NCI-H1436 treated with DMSO at 0.1 percent for 48 hours (cell line): ENCODE measurements at places on chromosomes 5 and 9.

- DNase-seq: no peak
Observed at GRCh38 chr5:60993875-60994571, 49.0 kb downstream of the NDUFAF2 start.

GRCh38 chr9:97907046-97907445, 15.3 kb downstream of the TRMO start:
- no peak for DNase-seq

DNA sequence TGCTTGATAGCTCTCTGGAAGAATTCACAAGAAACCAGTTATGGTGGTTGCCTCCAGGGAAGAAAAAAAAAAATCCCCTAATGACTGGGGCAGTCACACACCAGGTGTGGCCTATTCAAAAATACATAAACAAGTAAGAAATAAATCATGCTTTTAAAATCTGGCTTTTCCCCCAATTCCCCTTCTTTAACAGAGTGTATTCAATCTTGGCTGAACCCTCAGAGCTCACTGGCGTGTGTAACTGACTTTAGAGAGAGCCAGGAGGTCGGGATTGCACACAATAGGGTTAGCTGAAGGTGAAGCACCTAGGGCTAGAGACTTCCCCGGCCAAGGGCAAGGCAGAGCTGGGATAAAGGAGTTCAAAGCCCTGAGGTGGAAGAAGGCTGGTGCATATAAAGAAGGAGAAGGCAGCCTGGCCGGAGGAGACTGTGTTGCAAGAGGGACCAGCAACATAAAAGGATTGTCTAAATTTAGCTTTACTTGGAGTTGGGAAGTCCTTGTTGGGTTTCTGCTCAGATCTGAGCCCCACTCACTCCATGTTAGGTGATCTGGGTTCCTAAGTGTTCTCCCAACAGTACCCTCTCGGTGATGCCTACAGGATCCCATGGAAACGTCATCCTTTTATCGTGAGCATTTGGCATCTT, 19.7 kb downstream of the FNBP1 start:
- no peak for DNase-seq

DNA sequence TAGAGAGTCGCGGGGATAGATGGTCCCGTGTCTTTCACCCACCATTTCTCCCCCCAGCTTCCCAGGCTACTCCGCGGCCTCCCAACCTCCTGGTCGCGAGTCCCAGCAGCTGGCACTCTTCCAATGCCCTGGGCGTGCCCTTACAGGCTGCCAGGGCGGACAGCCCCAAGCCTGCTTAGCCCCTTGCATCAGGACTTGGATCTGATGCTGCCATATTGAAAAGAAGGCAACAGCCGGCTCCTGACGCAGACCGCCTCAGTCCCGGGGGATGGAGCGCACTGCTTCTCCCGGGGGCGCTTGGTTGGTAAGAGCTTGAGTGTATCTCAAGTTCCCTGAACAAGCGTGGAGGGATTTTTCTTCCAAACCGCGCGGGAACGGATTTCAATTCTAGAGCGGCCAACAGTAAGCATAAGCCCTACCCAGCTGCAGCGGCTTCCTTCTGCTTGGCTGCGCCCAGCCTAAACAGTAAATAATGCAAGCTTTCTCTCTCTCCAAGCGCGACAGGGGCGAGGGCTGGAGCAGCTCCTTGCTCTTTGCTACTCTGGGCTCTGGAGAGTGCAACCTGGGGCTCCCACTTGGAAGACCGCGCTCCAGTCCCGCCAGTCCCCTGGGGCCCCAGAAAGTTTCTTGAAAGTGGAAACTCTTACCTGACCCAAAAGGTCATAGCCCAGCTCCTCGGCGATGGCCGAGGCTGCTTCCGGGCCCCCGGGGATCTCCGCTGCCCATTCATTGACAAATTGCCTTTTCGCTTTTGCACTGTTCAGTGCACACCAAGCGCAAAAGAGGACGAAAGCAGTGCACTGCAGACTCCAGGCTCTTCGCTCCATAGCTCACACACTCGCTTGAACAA, 607 bp downstream of the PCSK1 start:
- DNase-seq: peak; percentile 39

- DNase-seq: no peak
Observed at GRCh38 chr9:79688363-79688762, 116.6 kb downstream of the TLE4 start.

DNA sequence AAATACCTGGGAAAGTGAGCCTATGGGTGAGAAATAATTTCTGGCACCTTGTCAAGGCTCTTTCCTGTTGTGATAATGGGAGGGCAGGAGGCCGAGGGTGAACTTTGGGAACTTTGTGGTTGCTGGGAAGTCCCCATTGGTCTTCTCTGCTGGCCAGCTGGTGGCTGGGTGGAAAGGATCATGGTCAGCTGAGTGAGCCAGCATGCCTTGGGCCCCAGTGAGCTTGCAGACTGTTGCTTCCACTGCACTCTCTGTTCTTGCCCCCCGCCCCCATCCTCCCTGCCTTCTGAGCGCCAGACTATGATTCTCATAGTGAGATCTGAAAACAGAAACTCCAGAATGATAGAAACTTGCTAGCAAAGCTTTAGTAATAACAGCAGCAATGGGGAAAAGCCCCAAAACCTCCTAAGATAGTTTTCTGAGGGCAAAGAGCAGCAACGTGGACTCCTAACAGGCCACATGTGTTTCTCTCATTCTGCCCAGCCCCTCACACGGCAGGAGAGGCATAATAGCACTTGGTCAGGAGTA, 139.2 kb upstream of the SMARCA2 start:
- no peak for DNase-seq

DNA sequence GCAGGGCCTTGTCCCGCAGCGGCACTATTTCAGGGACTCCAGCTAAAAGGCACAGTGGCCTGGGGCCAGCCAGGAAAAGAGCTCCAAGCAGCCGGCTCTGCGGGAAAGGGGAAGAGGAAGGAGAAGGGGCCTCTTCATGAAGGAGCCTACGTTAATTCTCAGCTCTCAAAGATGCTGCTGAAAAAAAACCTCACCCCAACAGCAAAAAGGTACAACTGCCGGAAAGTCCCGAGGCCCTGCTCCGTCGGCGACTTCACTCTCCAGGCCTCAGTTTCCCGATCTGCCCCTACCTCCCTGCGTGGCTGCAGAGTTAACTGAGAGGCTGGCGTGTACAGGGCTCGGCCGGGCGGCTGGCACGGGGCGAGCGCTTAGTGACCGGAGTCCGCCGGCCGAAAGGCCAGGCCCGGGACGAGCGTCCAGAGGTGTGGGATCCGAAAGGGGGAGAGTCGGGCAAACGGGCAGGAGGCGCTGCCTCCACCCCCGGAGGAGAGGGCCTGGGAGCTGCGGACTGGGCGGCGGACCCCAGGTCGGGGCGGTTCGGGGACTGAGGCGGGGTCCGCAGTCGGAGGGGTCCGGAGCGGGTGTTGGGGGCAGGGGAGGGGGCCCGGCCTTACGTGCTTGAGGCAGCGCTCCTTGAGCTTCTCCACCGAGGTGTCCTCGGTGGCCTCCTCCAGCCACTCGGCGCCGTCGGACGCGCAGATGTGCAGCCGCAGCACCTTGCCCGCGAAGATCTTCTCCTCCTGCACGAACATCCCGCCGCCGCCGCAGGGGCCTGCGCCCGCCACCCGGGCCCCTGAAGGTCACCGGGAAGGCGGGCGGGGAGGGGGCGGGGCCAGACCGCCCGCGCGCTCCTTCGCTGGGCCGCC, 529 bp downstream of the UBAC1 start:
- DNase-seq: no peak

- no peak for DNase-seq
Observed at GRCh38 chr5:53023969-53024368, 34.8 kb downstream of the ITGA2 start.

- no peak for DNase-seq
Observed at GRCh38 chr5:65880496-65881072, 45.8 kb upstream of the ERBIN start.

GRCh38 chr5:159844267-159845121, 71.8 kb upstream of the ADRA1B start:
- DNase-seq: no peak

DNA sequence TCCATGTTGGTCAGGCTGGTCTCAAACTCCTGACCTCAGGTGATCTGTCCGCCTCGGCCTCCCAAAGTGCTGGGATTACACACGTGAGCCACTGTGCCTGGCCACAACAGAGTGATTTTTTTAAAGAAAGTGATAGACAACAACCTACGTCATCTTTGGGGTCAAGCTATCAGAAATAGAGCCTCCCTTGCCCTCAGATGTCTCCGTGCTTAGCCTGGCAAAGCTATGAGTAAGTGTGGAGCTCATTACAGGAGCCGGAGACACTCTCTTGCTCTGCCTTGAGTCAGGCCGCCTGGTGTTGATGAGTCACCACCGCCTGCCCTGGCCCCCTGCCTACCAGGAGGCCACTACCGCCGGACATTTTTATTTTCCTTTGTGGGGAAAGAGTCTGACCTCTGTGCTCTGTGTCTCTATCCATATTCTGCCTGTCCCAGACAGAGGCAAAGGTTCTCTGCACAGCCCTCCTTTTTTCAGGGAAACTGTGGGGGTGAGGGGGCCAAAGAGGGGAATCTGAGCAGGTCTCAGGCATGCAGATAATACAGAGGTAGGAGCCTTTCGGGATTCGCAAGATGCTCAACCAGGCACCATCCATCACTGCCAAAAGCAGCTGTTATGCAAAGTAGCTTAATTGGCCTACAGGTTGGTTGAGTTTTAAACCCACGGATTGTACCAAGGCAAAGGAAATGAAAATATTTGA, 123.7 kb upstream of the CPEB4 start:
- no peak for DNase-seq

DNA sequence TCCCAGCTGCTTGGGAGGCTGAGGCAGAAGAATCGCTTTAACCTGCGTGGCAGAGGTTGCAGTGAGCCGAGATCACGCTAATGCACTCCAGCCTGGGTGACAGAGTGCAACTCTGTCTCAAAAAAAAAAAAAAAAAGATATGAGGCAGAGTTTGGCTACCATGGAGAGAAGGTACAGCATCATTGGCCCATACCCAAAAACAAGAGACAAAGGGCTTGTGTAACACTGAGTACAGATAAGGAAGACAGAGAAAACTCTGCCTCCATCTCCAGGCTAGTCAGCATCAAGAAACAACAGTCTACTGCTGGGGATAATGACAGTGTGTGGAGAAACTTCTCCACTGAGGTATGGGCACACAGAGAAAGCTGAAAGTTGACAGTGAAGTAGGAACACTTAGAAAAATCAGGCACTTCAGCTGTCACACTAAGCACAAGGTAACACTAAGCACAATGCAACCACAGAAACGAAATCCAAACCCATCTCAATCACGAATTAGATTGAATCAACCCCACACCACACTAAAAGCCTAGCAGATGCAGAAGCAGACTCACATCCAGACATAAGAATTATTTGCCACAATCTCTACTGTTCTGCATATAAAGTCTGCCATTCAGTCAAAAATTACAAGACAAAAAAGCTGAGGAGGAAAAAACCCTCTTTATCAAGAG, 10.5 kb downstream of the PJA2 start:
- DNase-seq: no peak

- DNase-seq: no peak
Observed at GRCh38 chr9:366620-367019, 152.0 kb downstream of the DOCK8 start.

- DNase-seq: no peak
Observed at GRCh38 chr5:72355706-72356299, 35.6 kb downstream of the PTCD2 start.

DNA sequence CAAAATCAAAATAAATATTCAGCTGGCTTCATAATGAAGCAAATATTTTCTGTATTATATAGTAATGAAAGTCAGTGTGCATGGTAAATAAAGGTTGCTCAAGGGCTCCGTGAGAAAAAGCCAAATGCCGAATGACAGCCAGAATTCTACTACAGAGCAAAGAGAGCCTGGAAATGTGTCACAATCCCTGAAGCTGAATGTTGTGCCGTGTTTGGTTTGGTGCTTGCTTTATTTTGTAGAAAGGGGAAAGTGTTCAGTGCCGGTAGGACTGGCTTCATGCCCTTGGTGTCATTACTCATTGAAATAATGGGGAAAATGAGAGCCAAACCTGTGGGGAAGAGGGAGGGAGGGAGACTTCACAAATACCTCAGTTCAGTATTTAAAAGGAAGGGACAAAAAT, 26.8 kb upstream of the ADAMTSL1 start:
- no peak for DNase-seq

DNA sequence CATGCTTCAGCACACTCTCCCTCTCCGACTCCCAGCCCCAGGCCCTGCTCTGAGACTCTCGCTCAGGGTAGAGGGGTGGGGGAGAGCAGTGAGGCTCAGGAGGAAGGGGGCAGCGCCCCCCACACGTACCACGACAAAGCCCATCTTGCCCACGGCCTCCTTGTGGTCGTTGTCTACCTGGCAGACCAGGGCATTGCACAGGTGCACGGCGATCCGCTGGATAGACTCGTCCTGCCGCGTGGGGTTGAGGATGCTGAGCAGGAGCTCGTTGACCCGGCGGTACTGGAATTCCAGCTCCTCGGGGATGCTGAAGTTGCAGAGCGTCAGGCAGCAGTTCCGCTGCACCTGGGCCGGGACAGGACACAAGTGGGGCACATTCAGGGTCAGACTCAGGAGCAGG, 18.5 kb upstream of the ZDHHC12 start:
- DNase-seq: no peak

DNA sequence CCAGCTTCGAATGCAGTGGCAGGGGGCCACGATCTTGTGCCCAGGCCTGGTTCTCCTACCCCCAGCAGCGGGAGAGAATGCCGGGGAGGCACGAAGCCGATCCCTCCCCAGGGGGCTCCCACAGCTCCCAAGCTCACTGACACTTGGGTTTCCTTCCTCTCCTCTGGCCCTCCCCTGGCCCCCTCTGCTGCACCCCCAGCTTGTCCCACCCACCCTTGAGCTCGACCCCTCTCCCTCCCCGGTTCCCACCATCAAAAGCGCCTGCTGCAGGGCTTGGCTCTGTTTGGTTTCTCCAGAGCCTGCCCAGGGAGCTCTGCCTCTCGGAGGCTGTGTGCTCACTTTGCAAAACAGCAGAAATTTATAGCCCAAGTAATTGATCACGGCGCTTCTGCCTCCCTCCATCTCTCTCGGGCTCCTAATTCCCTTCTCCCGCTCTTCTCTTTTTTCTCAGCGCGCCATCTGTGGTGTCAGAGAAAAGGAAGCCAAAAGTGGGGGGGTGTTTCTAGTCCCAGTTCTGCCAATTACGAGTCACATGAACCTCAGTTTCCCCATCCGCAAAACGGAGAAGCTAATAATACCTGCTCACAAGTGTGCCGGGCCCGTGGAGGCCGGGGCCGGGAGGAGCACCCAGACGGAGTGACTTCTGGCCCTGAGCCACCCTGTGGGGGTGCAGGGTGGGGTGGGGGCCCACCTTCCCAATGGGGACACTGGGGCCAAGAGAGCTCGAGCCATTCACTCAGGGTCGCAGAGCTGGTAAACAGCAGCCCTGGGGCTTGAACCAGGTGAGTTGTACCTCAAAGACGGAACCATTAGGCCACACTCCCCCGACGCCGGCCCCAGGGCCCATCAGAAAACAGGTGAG, 141.2 kb upstream of the IER5L start:
- DNase-seq: no peak

DNA sequence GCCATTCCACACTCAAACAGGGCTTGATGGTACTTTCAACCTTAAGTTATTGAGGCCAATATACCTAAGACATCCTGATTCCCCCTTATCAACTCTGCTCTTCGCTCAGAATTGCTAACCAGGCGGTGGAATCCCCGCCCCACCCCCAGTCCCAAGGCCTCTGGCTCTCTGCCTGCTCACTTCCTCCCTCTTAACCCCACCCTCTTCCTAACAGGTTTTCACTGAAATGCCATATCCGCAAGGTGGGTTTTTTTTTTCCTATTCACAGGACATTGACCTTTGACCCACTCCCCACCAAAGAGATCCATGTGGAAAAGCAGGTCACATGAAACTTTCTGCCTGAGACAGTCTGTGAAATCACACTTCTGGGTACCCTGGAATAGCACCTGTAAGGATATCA, 66.6 kb upstream of the IFNK start:
- DNase-seq: no peak
